ENCODE measurements at places on chromosomes 3 and 15.

- DNase-seq, result no peak
Observed at GRCh38 chr3:134084242-134084950, 54.7 kb upstream of the SLCO2A1 start.

DNA sequence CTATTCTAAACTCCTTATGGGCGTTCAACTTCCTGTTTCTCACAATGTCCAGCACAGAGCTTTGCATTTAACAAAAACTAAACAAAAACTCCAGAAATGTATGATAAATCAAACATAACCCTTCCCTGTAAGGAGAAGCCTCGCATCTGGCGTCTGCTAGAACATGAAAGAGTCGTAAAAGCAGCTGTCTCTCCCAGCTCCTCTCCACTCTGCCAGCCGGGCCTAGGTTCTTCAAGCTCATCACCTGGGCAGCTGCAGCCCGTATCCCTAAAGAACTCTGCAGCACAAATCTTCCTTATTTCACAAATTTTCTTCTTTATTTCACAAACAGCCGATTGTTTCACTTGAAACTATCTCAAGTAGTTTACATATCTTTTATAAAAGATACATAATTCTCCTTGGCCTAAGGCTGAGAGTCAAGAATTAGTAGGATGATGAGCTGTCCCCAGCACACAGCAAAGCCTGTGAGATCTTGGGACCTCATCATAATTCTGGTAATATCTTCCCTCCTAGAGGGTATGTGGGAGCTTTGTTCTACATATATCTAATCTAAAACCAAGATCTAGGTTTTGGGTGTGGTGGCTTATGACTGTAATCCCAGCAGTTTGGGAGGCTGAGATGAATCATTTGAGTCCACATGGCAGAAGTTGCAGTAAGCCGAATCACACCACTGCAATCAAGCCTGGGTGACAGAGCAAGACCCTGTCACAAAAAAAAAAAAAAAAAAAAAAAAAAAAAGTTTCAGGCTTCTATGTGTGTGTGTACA is 35.3 kb downstream of the ANXA2 start:
- DNase-seq, result peak; percentile 60

DNA sequence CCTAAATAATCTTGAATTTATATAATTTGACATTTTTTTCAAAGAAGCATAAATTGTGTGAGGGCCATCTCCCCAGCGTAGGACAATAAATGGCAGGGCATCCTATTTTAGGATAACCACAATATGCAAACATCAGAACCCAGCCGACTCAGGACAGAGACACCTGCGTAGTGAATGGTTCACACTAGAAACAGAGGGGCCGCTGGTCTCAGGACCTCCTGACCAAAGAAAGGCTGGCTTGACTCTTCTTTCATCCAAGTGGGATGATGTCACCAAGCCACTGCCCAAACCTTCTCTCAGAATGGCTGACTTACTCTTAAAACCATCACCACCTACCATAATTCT is 162.1 kb downstream of the FOXP1 start:
- DNase-seq, result no peak

- DNase-seq, result no peak
Observed at GRCh38 chr3:115660646-115661337, 37.5 kb downstream of the GAP43 start.
